Left hindlimb (tissue), 1 donor: ENCODE measurements at places on chromosomes 12 and 14.

DNA sequence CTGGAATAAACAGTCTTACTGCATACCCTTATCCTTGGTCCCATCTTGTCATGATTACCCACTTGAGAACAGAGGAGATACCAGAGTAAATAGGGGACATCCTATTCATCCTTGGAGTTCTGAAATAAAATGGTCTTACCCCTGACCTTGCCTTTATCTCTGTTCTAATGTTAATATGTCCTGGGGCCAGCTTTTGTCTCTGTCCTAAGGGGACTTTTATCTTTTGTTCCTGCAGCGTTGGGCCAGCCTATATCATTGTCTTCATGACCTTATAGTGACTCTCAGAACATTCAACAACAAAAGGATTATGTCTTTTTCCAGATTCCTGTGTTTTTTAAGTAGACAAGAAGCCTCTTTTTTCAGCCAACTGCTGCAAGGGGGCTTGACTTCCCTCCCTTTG is 1057.5 kb downstream of the LRFN5 start:
- no peak for DNase-seq

DNA sequence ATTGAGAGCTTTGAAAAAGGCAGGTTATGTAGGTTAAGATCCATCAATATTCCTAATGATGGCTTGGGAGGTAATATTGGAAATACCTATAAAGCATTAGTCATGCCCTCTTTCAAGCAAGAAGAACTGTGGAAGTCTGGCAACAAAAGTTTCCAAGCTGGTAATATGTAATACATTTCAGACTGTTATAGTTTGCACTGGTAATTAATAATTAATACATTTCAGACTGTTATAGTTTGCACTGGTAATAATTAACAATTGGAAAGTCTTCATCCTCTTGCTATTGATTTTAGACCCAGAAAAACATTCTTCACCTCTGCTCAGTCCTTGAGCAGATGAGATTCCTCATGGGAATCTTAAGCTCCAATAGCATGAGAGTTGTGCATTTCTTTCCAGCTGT is 29.0 kb upstream of the WDR89 start:
- no peak for DNase-seq

GRCh38 chr12:57465030-57465746 is 5.6 kb downstream of the GLI1 start:
- DNase-seq = peak; percentile 12

DNA sequence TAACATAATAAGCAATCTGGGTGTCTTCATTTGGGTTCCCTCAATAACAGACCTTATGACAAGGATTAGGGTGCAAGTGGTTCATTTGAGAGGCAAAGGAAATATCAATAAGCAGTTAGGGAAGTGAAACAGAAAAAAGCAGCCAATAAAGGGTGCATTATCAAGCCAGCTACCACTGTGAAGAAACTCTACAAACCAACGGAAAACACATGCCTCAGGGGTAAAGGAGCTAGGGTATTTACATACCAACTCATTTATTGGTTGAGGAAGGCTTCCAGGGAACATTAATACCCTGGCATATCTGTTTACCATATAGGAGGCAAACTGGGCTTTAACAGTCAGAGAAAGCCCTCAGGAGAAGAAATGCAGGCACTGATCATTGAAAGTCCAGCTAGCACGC is 22.7 kb upstream of the IFNG-AS1 start:
- DNase-seq = no peak

DNA sequence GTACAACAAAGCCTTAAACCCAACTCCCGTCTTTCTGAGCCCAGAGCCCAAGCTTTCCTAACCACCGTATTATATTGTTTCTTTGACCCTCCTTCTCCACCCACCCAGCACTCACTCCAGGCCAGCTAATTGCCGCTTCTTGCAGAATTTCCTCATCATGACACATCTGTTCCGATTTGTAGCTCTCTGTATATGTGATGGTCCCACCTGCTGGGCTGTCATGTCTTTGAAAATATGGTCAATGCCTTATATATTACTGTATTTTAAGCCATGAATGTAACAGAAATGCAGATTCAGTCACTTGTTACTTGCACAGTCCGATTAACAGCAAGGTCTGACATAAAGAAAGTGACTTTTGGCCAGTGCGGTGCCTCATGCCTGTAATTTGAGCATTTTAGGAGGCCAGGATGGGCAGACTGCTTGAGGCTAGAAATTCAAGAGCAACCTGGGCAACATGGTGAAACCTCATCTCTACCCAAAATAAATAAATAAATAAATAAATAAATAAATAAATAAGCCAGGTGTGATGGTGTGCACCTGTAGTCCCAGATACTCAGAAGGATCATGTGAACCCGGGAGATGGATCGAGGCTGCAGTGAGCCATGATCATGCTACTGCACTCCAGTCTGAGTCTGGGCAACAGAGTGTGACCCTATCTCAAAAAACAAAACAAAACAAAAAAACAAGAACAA is 359.8 kb downstream of the ATP23 start:
- no peak for DNase-seq

GRCh38 chr12:55707219-55707671 is 459 bp downstream of the ITGA7 start:
- DNase-seq = peak; percentile 25

- DNase-seq = no peak
Observed at GRCh38 chr12:32918890-32919801, 22.6 kb upstream of the PKP2 start.
